Omental fat pad (tissue), 4 donors: ENCODE measurements at places on chromosomes 3 and 15.

DNA sequence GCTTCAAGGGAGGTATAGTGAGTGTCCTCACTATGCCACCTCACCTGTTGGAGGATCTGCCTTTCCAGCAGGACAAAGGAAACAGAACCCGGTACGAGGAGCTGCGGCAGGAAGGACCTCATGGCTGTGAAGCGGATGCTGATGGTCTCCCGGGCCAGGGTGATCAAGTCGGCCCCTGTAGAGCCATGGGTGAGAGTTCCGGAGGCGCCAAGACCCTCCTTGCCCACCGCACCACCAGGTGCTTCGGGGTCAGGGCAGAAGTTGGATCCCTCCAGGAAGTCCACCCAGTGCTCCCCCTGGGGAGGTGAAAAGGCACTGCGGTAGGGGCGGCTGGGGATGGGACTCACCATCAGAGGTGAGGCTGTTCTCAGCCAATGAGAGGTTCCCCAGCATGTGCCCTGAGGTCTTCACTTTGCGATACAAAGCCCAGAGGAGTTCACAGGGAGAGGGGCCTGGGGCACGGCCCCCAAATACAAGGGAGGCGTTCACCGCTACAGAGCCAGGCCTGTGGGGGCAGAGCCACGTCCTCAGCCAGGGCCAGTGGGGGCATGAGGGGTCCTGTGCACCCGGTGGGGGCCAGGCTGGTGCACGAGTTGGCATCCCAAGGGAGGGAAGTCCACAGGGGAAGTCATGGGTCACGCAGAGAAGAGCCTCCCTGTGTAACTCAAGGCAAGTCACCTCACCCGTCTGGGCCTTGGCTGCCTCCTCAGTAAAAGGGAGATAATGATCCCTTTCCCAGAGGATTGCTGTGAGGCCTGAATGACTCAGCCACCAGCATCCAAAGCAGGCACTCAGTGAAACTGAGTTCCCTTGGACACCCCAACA lies 27.7 kb downstream of the C15orf39 start:
- DNase-seq: no peak

DNA sequence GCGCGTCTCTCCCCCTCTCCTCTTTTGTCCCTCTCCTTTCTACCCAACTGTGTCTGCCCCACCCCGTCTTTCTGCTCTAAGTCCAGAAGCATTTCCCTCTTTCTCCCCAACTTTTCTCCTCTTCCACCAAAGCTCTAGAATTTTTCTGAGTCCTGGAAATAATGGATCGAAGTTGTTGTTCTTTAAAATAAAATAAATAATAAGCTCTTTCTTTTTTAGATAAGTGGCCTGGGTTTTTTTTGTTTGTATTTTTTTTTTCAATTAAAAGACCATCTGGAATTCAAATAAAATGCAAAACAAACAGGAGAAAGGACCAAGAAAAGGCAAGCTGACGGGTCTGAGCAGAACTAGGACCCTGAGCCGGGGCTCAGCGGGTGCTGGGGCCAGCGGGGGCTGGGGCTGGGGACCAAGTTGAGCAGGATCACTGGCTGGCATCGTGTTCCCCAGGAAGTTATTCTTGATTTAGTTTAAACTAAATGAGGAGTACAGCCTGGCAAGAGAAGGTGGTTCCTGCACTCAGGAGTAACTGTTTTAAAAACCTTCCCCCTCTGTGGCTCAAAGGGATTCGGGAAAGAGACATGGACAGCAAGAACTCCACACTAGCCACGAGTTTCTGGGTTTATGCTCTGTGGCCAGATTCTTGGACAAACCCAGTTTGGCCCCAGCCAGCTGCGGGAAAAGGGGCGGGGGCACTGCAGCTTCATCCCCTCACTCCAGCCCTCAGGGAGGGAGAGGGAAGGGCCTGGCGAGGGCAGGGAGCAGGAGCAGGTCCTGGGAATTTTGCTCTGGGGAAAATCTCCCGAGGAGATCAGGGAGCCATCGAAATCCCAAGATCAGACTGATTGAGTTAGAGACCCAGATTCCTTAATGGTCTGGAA lies 8.4 kb downstream of the GATA2 start:
- DNase-seq: no peak

DNA sequence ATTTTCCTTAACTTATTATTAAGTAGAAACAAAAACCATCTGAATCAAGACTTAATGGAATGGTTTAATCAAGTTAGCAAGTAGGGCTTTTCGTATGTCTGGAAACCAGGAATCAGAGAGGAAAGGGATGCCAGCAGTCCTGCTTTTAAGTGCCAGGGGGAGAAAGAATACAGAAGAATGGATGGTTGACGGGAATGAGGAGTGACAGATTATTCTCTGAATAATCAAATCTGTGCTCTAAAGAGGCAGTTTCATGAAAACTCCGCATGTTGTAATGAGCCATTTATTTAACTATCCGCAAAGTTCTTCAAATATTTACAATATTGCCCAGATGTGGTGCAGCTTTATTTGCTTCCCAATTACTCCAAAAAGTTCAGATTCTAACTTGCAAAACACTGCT lies 103.0 kb downstream of the CTNNB1 start:
- DNase-seq: no peak

GRCh38 chr3:190121383-190121782 lies 686 bp upstream of the P3H2 start:
- no peak for DNase-seq

DNA sequence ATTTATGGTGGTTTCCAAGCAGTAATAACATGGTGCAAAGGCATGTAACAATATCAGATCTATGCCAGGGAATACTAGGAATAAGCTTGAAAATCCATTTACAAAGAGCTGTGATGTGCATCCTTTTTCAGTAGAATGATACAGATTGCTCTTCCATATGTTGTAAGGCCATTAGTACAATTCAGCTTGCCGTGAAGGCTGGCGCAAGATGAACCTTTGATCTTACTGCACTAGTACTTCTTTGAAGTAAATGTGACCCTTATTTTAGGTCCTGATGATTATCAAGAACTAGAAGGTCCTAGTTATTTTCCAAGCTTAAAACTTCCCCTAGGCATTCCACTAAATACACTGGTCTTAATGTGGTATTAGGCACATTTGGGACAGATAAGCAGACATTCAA lies 210.1 kb upstream of the CD96 start:
- DNase-seq: no peak

DNA sequence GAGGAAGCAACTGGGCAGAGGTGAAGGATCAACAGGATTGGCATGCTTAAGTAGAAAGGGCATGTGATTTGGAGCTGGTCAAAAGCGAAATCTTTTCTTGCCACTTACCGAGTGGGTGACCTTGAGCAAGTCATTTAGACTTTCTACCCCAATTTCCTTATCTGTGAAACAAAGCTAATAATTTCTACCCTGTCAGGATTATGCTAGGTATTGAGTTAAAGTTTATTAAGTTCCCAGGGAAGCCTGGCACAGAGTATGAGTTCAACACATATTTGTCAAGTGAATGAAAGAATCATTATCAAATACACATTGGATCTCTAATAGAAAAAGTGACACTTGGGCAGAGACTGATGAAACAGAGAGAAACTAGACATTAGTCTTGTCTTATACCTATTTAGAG lies 66.4 kb upstream of the FRMD4B start:
- no peak for DNase-seq

- DNase-seq: no peak
Observed at GRCh38 chr3:136194409-136195257, 1.5 kb downstream of the MSL2 start.
